ENCODE measurements at places on chromosomes 6 and 20. TPM values are rescaled to one million over a fixed set of nuclear protein-coding genes. Genes with fewer than 3 reads are reported as not detected.
A peak's percentile ranks its signal among the peaks of the same experiment; 100 is the strongest.

SLC22A16 gene
- not detected for total RNA-seq

DNA sequence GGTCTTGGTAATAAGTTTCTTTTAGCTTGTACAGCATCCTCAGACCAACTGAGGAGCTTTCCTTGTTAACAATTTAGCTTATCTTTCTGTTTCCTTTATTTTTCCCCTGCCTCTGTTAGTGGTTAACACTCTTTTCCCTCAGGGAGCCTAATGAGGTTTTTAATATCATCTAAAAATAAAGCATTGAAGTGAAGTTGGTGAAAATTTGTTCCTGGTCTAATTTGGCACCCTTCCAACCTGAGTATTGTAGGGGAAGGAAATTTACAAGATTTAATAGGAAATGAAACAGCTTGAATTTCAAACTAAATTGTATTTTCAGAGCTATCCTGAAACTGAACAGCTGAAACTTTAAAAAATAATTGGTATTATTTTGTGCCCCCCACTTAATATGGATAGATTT lies 28.1 kb upstream of the VAPB start:
- no peak for DNase-seq

- peak; percentile 69 for DNase-seq
Measured at GRCh38 chr6:44064089-44064947, 62.9 kb downstream of the MRPL14 start.

GRCh38 chr20:33316343-33316742 lies 33.3 kb downstream of the BPIFB1 start:
- DNase-seq, result no peak

RAD21L1 gene
- total RNA-seq, result 0.38 TPM

- no peak for DNase-seq
Measured at GRCh38 chr6:14455427-14455826, 337.9 kb downstream of the CD83 start.

GRCh38 chr20:37407573-37408002 lies 61.6 kb downstream of the SRC start:
- no peak for DNase-seq

DNA sequence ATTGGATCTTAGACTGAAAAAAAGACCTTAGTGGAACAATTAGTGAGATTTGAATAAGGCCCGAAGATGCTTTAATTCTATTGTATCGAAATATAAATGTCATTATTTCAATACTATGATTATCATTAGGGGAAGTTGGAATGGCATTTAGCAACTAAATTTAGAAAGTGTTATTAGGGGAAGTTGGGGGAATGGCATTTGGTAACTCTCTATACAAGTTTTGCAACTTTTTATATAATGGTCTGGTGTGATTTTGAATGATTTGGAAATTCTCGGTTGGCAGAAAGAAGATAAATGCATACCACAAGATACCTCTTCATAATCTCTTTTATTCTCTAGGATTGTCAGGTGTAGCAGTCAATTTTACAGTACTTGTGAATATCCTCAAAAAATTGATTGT lies 49.2 kb downstream of the RNF144B start:
- DNase-seq, result no peak

OR2H2 gene
- not detected for total RNA-seq

HDGFL1 gene
- not detected for total RNA-seq

Data from lower leg skin (tissue), 4 donors.